ENCODE measurements at places on chromosomes 3 and 15.

GRCh38 chr3:151912028-151912427, 38.6 kb downstream of the SUCNR1 start:
- DNase-seq: no peak

- DNase-seq: no peak
Observed at GRCh38 chr3:32307591-32307990, 69.1 kb downstream of the CMTM8 start.

- no peak for DNase-seq
Observed at GRCh38 chr3:127386490-127386889, 98.6 kb upstream of the PRR20G start.

- no peak for DNase-seq
Observed at GRCh38 chr3:126213379-126214028, 33.1 kb upstream of the ALDH1L1 start.

GRCh38 chr3:23232854-23233253, 29.7 kb downstream of the UBE2E2 start:
- no peak for DNase-seq

DNA sequence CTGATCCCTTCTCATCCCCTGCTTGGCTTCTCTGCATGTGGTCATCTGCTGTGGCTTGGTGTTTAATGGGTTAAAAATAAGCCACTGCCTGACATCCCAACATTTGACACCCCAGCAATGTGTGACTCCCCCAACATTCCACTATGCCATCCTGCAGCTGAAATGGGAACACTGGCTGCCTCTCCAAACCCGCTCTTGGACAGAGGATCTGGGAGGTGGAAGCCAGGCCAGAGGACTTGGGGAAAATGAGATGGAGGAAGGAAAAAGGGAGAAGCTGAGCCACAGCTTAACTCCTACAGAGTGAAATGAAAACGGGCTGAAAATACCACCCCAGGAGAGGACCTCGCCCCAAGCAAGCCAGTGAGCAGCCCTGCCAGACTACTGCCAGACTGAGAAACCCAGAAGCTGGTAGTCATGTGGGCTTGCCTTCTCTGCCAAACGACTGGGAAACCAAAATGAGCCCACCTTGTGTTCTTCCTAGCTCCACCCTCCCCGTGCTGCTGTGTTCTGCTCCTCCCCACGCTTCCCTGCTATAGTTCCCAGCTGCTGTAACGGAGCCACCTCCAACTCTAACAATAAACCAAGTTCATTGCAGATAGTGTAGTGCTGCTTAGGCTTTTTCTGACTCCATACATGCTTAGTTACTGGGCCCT, 13.7 kb downstream of the MAP1A start:
- no peak for DNase-seq

DNA sequence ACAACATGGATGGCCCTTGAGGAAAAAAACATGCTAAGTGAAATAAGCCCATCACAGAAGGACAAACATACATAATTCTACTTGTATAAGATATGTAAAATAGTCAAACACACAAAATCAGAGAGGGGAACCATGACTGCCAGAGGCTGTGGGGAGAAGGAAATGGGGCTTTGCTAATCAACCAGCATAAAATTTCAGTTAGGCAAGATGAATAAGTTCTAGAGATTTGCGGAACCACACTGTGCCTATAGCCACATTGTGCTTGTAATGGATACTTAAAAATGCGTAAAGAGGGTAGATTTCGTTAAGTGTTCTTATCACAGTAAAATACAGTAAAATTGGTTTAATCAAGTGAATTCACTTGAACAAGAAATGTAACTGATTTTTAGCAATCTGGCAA, 33.7 kb upstream of the SPTBN5 start:
- no peak for DNase-seq

DNA sequence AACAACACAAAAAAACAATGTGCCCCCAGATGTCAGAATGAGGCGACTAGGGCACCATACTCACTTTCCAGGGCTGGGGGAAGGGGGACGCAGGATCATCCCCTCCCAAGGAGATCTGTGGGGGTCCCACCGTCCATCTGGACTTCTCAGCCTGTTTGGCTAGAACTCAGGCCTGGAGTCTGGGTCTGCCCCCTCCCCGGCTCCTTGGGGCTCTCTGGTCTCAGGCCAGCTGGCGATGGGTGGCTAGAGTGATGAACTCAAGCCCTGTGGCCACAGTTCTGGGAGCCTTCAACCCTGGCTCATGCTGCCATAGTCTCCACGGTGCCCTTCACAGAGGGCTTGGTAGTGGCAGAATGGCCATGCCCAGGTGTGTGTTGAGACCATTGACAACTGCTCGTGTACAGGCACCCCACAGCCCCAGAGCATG, 13.6 kb downstream of the ZBTB47 start:
- DNase-seq: no peak

- DNase-seq: no peak
Observed at GRCh38 chr15:42820811-42821210, 83.9 kb upstream of the CDAN1 start.

GRCh38 chr3:110677506-110677905, 394.1 kb upstream of the NECTIN3 start:
- no peak for DNase-seq

GRCh38 chr15:28113394-28114113, 14.4 kb upstream of the OCA2 start:
- no peak for DNase-seq

- peak; percentile 92 for DNase-seq
Observed at GRCh38 chr15:101018016-101018415, 98.9 kb downstream of the LRRK1 start.

DNA sequence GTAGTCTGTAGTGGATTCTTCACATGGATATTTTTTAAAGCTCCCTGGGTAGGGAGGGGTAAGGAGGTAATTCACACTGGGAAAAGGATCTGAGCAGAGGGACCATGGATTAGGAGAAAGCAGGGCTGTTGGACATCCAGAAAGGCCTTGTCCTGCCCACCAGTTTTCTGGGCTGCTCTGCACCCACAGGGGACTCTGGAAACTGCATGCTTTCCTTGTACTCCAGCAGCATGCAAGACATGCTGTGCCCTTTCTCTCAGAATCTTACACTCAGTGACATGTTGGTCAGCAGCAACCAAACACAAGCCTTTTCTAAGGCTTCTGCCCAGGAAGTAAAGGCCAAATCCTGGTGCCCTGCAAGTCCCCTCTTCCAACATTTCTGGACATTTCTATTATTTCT, 2.5 kb upstream of the FBN1 start:
- peak; percentile 79 for DNase-seq

GRCh38 chr3:63946753-63947152, 34.6 kb upstream of the SCAANT1 start:
- no peak for DNase-seq

Measured in adipocyte (in vitro differentiated cells).